GDM1 (cell line): ENCODE measurements at places on chromosomes 1 and 21.

DNA sequence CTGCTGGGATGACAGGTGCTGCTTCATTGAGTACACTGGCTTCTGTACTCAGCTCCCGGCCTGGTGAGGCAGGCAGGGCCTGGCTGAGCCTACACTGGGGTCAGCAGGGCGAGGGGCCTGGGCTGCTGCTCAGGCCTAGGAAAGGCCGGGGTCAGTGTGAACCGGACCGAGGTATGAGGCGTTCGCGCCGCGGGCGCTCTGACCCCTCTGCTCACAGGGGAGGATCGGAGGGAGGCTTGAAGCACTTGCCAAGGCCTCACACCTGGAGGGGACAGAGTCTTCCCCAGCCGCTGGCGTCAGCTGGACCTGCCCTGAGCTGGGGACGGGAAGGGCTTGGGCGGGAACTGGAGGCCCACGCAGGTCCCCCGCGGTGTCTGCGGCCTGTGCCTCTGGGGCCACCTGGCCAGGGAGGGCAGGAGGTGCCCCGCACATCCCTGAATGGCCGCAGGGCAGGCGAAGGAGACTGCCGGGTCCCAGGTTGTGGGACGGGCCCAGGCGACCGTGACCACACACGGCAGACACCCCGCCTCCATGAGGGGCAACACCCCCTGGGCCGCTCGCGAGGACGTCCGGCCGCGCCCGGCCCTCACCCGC is 466 bp downstream of the PEX10 start:
- peak; percentile 39 for DNase-seq

DNA sequence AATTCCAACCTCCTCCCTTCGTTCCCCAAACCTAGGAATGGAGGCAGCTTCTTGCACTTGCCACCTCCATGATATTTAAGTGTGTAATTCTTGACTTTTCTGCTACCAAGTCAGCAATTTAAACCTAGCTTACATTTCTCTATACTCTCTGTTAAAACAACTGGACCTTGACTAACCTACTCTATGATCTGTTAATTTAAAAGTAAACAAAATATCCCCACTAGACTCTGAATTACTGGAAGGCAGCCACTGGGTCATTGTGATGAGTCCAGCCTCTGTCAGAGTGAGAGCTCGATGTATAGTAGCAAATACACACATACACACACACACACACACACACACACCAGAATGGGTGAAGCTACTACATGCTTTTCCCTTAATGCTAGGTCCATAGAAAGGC is 40.0 kb upstream of the DHCR24 start:
- DNase-seq, result no peak

DNA sequence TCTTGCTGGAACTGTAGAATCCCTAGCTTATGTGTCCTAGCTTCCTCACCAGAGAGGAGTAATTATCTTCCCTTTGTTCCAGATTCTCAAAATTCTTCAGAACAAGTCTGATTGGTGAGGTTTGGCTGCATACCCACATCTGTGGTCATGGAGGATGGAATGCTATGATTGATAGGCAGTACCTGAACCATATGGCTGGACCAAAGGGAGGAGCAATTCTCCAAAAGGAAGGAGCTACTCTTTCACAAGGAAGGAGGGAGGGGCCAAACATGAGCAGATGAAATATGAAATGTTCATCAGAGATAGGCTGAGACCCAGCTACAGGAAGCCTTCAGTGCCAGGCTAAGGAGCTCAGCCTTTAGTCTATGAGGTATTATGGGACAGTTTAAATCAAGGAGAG is 5.0 kb upstream of the RNF19B start:
- DNase-seq, result no peak

DNA sequence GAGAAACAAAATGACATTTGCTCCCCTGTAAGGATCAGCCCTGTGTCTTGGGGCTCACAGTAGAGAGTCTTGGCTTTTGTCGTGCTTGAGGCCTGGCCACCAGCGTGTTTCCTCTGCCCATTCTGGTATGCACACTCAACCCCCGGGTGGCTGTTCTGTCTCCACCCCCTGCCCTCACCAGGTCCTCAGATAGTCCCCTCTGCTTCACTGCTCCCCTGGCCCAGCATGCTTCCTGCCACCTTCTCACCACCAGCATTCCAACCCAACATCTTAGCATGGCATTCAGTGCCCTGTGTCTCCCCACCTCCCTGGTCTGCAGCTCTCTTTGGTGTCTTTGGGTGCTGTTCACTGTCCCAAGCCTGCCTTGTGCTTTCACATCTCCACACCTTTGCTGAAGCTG is 16.2 kb downstream of the ZNF362 start:
- no peak for DNase-seq

DNA sequence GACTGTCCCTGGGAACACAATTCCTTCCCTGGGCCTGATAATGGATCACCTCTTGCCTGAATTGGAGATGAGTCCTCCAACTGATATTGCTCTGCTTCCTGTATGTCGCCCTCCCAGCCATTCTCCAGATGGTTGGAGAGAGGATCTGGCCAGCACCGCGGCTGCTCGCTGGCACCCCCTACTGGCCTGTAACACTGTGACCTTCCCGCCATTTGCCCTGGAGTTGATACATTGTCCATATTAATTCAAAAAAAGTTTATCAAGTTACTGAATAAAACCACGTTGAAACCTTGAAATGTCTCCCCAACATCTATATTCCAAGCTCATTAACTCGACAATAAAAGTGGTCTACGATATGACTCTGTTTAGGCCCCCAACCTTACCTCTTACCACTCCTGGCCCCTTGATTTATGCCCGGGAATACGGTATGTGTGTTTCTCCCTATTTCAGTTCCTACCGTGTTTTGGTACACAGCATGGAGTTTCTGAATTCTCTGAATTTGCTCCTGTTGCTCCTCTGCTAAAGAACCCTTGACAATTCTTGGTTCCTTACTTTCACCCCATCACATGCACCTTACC is 241.8 kb upstream of the KIAA0040 start:
- no peak for DNase-seq

DNA sequence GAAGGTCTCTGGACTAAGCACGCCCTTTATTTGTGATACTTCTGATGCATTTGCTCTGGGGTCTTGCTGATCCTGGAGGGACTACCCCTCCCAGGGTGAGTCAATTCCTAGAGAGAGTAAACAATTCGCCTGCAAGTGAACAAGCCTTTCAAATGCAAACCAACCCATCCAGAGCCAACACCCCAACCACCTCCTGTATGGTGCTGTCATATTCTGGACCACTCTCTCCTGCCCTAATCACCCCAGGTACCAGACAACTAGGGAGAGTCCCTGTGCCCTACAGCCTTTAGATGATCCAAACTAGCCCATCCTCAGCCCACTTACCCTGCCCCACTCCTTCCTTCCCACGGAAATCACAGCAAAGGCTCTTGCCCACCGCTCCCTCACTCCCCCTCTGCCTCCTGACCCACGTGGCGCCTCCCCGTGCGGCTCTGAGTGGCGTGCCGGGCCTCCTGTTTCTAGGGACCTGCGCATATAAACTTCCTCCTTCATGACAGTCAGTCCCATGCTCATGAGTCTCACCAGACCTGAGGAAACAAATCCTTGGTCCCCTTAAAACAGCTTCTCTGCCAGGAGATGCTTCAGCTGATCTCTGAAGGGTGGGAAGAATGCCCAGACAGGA is 37.2 kb downstream of the ACTA1 start:
- DNase-seq, result no peak

DNA sequence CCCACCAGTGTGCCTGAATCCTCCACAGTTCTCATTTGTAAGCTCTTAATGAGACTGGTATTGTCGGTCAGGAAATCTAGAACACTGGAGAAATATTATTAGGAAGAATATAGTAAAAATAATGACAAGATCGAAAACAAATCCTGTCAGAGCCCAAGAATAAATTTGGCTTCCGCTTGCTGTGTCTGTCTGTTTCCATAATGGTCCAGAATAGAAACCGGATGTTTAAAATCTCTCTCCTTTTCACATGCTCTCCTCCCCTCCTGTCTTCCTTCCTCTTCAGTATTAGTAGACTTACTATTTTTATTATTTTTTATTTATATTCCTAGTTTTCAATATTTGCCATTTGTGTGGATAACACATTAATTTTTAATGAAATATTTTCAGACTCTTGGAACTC is 187.7 kb downstream of the SDCCAG8 start:
- no peak for DNase-seq

DNA sequence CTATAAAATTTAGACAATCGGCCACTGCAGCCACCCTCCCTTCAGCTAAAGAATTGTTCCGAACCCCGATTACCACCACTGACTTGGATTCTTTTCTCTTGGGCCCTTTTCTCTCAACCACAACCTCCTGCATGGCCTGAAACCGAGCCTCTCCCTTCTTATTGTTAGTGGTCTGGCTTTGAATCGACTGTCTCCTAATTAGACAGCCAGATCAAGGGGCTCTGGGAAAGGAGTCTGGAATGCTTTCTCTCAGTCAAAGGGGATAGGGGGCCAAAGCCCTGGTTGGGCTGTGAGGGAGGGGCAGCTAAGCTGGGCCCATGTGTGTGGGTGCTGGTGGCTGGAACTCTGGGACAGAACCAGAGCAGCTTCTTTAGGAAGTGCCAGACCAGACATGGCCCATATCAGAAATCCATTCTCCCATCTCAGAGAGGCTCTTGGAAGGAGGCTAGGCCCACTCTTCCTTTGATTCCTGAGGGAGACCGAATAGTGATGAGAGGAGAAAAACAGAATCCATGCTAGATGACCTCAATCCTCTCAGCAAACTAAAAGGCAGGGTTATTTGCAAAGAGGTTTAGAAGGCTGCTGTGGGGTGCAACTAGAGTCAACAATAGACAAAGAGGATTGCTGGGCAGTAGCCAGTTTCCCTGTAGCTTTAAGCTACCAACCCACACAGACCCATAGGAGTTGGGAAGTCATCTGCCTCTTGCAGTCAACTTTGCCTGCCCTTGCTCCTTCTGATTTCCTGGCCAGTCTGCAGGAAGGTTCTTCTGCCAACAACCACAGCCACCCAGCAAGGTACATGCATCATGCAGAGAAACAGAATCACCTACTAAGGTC is 117.6 kb downstream of the AK5 start:
- no peak for DNase-seq

DNA sequence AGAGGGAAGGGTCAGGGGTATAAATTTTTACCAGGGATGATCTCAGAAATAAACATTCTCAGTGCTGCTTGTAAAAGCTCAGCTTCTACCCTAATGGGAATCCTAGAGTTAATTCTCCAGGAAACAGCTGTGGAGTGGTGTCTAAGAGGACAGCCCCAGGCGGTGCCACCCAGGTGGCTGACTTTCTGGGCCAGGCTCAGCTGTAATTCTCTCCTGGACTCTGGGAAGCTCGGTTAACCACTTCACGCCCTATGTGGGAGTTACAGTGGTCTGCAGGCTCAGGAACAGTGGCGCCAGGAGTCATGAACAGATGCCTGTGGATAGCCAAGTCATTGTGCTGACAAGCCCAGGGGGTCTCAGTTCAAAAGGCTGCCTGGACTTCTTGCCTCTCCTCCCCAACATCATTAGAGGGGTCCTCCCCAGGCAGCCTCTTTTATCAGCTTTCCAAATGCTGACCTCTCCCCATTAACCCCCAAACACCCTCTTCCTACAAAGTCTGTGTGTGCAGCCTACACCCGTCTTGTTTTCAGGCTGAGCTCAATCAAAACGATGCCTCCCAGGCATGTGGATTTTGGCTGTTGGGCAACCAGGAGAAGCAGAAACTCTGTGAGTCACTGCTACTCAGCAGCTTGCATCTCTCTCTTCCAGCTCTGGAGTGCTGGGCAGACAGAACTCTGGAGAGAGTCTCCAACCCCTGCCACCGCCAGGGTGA is 1.2 kb downstream of the HHIPL2 start:
- DNase-seq, result no peak
